NCI-H1417 (cell line): ENCODE measurements at places on chromosomes 6 and 20.

DNA sequence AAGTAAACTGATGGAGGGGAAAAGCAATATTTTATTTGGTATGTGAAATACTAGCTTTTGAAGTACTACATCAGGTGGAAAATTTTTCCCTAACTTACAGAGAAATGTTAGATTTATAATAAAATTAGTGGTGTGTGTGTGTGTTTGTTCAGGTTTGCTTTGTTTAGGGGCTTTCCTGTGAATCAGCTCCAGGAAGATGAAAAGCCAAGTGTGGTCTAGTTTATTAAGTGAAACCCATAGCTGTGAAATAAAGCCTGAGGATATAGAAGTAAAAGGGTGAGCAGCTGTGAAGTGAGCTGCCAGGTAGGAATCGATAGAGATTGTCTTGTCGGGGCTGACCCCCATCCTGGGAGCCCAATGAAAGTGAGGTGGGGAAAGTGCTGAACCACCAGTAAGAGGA lies 347.6 kb upstream of the IMPG1 start:
- no peak for DNase-seq

DNA sequence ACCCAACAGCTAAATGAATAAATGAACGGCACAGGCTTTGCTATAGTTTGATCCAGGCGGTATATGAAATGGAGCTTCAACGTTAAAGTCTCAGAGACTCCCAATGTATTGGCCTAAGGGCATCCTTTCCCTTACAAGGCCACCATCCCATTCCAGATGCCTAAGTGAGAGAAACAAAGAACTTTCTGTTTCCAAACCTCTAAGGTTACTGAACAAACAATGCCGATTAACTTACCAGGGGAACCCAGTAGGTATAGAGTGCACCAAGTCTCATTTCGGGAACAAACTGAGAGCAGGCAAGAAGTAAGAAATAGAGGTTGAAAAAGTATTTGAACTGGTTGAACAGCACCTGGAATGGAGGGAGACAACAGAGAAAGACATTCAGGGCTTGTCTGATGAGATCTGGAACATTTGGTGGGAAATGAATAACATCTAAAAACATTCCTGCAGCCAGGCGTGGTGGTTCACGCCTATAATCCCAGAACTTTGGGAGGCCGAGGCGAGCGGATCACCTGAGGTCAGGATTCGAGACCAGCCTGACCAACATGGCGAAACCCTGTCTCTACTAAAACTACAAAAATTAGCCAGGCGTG lies 42.5 kb downstream of the ATP9A start:
- no peak for DNase-seq

- no peak for DNase-seq
These were observed 388.2 kb downstream of the SYNE1 start for GRCh38 chr6:152248980-152249379.

- no peak for DNase-seq
These were observed 30.9 kb upstream of the ERVFRD-1 start for GRCh38 chr6:11142296-11143027.

- no peak for DNase-seq
These were observed 12.0 kb upstream of the GRM4 start for GRCh38 chr6:34157851-34158250.

DNA sequence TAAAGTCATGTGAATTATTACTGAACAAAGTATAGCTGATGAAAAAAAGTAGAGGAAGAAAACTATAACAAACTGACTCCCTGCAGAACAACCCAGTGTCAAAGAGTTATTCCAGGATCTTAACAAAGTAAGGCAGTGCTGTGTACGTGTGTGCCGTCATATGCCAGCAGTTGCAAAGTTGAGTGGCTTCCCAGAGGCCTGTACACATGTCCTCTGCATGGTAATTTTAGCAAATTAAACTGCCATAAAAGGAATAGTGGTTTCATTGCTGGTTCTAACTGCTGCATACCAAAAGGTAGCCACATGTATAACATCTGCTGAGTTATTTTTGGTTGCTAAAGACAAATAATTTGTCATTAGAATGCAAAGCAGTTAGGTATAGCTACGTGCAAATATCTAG lies 44.8 kb downstream of the RIPOR2 start:
- no peak for DNase-seq
